ENCODE measurements at places on chromosomes 5 and 9.

DNA sequence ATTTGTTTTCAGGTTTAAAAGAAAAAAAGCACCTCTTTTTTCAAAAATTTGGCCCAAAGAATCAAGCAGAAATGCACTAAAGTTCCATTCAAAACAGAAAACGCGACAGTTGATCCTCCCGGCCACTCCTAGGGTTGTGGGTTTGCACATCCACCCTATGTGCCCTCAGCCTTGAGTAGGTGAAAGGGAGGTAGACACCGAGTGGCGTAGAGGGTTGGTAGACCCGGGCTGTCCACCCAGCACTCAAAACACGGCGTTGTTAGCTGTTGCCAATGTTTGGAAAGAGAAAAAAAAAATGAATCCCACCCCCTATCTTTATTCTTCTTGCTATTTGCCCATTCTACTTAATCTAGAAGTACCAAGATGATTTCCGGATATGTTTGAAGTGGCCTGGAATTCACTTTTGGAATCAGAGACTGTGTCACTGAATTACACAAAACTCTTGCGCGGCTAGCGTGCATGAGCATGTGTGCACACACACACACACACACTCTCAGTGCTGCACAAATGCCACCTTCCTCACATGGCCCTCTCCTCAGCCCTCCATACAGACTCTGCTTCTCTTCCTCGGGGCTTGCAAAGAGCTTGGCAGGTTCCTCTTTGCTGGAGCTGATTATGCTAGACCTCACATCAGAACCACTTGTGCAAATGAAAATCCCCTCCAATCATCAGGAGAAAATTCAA lies 110.2 kb upstream of the HAND1 start:
- no peak for DNase-seq

- DNase-seq, result no peak
These were observed 36.8 kb downstream of the C9orf57 start for GRCh38 chr9:72023596-72023995.

GRCh38 chr9:127199001-127199791 lies 65.4 kb upstream of the GARNL3 start:
- no peak for DNase-seq

DNA sequence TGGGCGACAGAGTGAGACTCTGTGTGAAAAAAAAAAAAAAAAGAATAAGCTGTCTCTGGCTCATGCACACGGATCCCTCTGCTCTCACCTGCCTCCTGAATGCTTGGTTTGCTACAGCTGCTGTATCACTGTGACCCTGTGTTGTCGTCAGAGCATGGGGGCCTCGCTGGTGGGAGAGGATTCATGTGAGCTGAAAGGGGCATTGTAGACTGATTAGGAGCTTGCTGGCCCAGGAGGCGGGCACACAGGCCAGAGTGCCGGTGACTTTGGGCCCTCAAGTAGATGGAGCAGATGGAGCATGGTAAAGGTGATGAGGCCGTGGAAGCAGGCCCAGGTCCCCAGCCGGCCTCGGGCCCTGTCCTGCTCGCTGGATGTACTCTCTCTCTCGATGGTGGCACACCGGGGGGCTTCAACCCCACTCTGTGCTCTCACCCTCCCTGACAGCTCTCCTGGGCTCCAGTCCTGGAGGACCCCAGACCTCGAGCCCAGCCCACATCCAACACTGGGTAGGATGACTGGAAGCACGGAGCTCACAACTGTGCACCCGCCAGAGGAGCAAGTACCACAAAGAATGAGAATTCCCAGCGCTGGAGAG lies 7.1 kb downstream of the FLT4 start:
- no peak for DNase-seq

GRCh38 chr5:149831492-149831891 lies 101.4 kb downstream of the PPARGC1B start:
- DNase-seq, result no peak

DNA sequence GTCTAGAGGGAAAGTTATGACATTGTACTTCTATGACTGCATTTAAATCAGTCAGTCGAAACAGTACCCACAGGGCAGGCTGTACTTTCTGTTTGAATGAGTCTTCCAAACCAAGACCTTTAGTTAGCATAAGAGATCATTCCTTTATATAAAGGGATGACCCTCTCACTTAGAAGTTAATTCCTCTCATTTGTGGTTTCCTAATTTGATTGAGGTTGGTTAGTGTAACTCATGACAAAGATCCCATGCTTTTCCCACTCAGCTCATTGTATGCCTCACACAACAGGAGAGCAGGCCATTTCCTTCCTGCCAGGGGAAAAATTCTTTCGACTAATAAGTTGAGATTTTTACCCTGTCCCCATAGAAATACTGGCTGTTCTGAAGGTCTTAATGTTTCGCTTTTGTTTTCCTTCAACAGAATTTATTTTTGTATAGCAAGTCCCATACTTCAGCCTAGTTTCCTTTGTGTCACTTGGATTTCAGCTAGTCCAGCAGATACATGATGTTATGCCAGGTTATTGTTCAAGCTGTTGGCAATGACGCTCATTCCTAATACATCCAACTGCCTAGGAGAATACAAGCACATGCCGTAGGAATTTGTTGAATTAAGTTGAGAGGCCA lies 500.7 kb downstream of the SPATA31D1 start:
- no peak for DNase-seq

GRCh38 chr5:93579692-93580062 lies 1.3 kb downstream of the NR2F1-AS1 start:
- DNase-seq, result no peak

DNA sequence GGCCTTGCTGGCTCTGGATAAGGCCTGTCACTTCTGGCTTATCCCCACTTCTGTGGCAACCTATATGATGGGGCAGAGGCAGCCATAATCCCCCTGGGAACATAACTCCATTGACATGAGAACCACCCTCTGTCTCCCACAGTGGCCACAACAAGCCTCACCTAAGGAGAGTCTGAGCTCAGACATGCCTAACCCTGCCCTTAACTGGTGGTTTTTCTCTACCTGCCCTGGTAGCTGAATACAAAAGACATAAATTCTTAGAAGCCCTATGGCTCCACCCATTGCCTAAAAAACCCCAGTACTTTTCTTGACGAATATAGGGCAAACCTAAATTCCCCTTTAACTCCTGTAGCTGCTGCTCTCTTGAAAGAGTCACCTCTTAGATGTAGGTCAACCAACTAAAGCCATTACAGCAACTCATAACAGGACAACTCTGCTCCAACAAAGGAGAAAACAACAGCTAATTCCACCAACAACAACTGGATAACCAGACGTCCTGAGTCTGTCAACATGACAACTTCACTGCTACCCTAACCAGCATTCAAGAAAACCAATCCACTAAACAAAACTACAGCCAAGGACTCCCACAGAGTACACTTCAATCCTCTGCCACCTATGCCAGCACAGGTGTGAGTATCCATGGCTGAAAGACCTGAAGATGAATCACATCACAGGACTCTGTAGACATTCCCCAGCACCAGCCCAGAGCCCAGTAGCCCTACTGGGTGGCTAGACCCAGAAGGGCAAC lies 427.7 kb downstream of the PRELID2 start:
- no peak for DNase-seq

GRCh38 chr5:44402084-44402483 lies 12.9 kb upstream of the FGF10 start:
- no peak for DNase-seq

DNA sequence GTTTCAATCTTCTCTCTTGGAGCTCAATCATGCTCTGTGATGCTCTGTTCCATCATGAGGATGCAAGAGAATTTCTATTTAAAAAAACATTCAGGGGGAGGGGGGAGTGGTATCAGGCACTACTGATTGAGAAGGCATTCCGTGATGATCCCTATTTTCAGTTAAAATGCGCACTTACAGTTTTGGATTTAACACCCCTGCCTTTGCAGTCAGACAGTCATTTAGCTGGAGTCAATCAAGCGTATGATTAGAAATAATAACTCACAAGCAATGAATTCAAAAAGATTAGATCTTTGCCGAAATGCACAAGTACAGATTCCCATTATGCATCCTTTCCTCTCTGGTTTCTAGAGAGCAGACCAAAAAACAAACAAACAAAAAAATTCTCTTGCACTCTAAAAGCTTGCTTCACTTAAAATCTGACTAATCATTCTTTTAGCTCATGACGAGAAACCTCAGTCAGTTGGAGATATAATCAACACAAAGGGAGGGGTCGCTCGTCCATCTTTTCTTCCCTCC lies 55.4 kb downstream of the EFNA5 start:
- no peak for DNase-seq

DNA sequence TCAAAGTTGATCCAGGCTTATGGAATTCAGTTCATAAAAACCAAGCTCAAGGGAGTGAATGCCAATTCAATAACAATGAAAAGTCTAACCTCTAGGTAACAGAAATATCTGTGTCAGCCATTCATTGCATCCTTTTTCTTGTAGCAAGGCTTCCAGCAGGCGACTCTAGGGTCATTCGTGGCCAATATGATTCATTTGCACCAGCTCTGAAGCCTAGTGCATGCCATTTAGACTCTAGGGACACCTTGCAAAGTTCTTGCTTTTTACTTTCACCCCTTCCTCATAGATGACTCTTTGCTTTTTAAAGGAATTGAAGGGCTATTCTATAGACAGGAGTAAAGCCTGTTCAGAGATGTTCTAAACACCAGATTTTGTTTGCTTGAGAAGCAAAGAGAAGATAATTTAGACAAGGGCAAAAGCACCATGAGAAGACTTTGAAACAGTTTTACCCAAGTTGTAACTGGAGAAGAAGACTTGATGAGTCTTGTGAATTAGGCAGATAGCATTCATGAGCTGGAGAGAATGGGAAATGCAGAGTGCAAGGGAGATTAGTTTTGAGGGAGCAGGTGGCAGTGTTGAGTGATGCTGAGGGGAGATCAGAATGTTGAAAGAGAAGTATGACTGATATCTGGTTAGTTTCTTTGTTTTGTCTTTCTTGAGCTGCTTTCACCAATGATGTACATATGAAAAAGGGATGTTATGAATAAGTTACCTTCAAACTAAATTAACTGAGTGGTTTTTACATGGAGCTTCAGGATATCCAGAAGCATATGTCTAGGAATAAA lies 94.5 kb downstream of the F2RL2 start:
- no peak for DNase-seq

GRCh38 chr5:9059920-9060691 lies 485.8 kb downstream of the SEMA5A start:
- DNase-seq, result no peak

DNA sequence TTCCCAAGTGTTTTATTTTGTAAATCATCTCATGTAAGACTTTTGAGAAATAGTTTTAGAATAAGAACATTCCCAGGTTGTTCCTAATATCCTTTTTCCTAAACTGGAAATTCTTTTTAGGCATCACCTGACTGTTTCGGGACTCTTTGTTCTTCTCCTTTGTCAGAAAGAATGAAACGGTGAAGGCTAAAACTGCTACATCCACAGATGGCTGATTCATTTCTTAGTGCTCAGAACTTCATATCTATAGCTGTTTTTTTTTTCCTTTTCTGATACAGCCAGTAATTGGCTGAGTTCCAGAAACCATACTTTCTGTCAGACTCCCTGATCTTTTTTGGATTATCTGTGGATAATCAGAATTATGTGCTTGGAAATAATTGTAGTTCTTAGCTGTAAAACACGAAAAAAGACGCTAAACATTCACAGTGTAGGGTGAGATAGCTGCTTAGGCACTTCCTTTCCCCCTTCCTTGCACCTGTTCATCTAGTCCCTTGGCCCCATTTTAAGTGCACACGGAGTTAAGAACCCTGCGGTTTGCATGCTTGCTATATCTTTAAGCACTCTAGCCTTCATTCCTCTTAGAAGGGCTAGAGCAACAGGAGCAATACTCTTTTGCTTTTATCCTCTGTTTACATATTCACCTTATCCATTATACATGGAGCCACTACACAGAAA lies 283.9 kb downstream of the PJA2 start:
- no peak for DNase-seq

DNA sequence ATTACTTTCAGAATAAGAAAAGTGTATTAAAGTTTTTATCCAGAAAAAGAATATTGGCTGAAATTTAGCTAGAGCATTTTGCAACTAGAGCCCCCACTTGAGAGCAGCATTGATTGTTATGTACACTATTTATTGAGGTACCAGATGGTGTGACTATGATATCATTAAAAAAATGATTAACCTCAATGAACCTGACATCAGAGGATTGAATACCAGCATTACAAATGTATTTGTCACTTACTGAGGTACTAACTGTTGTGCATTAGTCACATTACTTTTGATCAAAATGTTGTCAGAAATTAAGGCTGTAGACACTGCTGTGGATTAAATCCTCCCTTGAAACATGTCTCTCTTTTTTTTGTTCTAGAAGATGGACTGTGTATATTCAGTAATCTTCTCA lies 127.8 kb upstream of the DHFR start:
- no peak for DNase-seq

GRCh38 chr9:112080831-112081542 lies 94.1 kb downstream of the SUSD1 start:
- no peak for DNase-seq

DNA sequence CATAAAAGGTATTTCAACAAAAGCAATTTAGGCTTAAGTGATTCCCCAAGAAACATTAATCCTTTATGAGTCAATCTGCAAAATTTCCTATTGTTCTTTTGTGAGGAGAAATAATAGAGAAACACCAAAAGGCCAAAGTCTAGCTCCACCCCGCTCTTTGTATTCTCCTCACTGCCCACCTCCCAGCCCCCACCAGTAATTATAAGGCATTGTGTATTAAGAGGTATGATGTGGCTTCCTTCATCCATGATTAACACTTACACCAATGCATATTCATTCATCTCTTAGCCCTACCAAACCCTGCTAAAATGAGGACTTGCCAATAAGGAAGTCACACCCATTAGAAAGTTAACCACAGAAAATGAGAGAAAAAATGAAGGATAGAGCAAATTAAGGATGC lies 105.3 kb upstream of the SPATA31D4 start:
- no peak for DNase-seq

DNA sequence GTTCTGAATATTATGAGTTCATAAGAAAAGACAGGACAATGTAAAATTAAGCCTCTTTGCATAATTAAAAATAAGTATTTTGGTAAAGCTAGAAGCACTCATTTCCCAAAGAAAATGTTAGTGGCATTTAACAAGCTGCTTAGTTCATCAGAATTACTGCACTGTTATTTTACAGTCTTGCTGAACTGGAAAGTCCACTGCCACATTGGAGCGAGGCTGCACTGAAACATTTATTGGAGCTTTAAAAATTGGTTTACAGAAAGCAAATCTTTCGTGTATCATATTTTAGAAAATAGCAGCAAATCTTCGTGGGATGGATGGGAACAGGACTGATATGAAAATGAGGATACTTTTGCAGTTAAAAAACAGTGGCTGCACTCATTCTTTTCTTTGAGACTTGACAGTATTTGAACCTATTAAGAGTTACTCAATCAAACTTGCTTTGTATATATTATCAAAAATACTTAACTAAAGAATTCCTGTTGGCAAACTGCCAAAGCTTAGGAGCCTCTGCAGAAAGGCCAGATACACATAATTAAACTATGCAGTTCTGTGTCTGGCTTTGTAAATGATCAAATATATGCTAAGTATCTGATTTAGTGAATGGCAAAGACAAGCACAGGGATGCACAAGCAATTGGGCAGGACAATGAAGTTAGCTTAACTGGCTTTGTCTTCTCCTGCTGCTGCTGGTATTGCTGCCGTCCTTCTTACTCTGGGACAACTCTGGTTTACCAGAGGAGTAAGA lies 16.5 kb upstream of the FBXL7 start:
- no peak for DNase-seq

GRCh38 chr5:93886917-93887361 lies 145.5 kb upstream of the POU5F2 start:
- DNase-seq, result no peak

Measured in substantia nigra (tissue), 51 donors.